GM03348 (cell line): ENCODE measurements at places on chromosomes 2 and 18.

- no peak for DNase-seq
Measured at GRCh38 chr2:218981881-218982585, 3.0 kb downstream of the FEV start.

DNA sequence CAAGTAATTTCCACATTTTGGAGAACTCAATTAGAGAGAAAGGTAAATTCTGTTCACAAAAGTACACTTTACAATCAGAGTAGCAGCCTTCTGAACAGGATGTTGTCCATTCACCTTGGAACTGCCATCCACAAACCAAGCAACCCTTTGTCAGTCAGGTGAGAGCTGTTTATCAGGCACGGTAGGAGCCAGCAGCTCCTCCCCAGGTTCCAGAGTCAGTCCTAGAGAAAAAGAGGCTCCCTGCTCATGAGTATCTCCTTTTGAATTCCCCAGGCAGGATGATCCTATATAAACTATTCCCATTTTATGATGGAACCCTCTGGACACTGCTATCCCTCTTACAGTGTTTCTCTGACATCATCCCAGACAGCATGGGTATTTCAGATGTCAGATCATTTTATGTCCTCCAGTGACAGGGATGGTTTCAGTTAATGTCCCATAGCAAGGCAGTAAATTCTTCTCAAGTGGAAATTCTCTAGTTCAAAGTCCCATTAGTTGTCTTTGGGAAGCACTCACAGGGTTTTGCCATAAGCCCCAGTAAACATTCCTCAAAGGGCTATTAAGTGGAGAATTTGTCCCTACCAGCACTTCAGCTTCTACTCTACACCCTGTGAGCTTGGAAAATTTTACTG lies 34.5 kb upstream of the CSRNP3 start:
- no peak for DNase-seq

- no peak for DNase-seq
Measured at GRCh38 chr18:31246460-31246859, 71.5 kb upstream of the DSG1 start.

DNA sequence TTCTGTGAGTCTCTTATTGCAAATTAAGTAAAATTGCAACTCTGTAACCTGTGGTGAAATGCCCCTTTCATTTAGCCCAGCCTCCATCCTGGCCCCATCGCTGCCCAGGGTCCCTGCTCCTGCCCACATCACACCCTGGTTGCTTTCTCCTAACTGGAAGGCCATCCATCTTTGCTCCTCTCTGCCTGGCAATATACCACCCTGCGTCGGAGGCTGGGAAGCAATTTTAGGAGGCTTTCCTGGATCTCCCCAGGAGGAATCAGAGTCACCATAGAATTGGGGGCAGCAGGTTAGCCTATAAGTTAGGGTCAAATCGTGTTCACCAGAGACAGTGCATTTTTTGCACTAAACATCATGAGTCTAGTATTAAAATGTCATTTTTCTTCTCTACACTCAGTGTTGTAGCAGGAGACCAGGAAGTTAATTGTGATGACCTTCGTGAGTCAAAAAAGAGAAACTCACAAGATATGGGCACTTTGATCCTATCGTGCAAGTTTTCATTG lies 14.5 kb upstream of the TXNDC2 start:
- DNase-seq, result no peak

- no peak for DNase-seq
Measured at GRCh38 chr2:205780645-205781044, 98.3 kb downstream of the NRP2 start.

GRCh38 chr18:12048010-12048826 lies 45.4 kb upstream of the ANKRD62 start:
- no peak for DNase-seq

DNA sequence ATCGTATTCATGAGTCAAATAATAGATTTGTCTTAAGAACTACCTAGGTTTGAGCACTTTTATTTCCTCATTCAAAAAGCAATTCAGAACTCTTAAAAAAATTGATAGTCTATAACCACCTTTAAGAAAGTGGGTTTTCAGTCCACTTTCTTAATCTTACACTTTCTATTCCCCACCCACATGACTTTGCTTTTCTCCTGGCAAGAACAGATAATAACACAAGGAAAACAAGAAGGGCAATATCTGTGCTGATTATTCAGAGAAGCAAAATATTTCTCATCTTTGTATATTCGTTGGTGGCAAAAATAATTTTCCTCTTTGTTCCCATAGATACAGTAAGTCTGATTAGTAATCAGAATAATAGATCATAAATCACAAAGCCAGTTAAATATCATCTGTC lies 130.6 kb upstream of the DNAJC10 start:
- DNase-seq, result no peak

DNA sequence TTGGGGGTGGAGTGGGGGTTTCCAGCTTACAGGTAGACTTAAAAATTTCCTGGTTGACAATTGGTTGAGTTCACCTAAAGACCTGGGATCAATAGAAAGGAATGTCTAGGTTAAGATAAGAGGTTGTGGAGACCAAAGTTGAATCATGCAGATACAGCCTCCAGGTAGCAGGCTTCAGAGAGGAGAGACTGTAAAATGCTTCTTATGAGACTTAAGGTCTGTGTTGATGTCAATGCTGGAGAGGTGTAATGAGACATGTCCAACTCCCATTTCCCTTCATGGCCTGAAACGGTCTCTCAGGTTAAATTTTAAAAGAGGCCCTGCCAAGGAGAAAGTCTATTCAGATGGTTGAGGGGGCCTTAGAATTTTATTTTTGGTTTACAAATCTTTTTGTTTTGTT lies 38.5 kb upstream of the RND3 start:
- no peak for DNase-seq

DNA sequence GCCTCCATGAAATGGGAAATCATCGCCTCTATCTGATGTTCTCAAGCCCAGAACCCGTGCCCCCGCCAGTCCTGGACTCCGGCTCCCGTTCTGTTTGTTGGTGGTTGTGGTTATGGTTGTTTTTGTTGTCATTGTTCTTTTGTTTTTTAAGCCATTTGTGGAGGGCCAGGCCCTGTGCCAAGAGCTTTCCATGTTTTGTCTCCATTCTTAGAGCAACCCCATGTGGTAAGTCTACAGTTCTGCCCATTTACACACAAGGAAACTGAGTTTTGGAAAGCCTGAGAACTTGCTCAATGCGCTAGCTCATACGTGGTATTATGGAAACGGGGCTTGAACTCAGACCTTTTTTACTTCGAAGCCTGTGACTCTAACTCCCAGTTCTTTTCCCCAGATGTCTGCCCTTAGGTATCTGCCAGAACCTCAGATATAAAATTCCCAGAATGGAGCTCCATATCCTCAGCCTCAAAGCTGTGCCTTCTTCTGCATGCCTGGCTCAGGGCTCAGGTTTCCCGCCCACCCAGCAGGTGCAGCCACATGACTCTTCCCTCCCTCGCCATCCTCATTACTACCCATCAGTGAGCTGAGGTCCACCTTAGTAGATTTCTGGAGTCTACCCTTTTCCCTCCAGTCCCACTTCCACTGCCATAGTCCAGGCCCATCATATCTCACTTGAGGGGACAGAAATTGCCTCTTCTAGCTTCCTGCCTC lies 194.1 kb downstream of the KLHL29 start:
- DNase-seq, result no peak

DNA sequence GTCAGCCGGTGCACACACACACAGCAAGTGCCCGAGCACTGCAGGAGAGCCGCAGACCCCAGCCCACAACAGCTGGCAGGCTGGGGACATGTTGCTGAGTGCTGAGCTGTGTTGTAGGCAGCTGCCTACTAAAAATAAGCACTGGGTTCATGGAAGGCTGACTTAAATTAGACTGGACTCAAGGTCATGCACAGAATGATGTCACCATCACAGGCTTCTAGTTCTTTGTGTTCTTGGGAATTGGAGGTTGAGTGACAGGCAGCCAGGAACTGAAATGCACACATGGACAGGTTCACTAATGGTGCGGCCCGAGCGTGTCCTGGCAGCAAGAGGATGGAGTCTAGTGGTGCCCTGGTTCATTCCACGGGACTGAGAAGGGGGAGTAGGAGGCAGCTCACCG lies 71.3 kb downstream of the VWA3B start:
- no peak for DNase-seq

DNA sequence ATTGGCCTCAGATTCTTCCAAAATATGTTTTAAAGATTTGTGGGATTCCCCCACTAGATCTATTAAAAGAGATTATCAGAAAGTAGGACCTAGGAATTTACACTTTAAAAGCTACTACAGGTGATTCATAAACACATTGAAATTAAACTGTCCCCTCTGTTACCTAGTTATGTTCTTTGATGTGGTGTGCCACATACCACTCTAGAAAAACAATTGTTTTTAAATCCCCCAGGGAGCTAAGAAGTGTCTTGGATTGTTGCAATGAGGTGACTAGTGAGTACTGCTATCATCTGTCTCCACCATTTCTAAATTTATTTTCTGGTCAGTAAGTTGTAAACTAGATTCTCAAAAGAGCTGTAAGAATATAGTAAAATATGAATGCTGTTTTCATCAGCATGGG lies 214.5 kb upstream of the DOK6 start:
- DNase-seq, result no peak

DNA sequence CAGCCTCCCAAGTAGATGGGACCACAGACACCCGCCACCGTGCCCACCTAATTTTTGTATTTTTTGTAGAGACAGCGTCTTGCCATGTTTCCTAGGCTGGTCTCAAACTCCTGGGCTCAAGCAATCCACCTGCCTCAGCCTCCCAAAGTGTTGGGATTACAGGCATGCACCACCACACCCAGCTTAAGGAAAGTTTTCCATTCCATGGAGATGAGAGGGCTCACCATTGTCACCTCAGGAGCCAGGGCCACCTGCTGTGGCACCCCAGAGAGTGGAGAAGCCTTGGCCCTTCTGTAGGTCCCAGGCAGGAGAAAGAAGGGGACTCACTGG lies 4.6 kb downstream of the SLC35F6 start:
- no peak for DNase-seq

DNA sequence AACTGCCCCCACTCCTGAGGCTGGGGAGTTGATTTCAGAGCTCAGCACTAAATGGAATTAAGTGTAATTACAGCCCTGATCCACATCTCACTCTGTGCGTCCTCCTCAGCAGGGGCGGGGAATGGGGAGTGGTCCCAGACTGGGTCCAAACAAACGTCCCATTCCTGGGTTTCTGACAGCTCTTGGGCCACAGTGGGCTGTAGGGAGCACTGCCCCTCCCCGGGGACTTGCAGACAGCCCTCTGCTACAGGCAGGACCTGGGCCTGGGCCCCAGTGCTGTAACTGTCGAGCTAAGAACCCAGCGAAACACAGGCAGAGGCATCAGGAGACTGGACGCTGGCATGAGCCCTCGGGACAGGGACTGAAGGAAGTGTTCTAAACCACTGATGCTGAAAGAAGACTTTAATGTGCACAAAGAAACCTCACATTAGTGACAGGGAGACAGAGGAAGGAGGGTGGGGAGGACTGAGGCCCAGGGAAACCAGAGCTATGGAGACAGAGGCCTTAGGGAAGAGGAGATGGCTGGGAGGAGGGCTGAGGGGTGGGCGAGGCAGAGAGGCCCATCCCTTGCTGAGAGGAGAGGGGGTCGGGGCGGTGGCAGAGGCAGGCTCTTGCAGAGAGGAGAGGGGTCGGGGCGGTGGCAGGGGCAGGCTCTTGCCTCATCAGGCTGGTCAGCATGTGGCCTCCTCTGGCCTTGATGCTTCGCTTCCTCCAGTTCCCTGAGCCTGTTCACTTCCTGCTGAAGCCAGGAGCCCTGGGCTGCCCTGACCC lies 5.8 kb upstream of the SEMA4C start:
- no peak for DNase-seq

DNA sequence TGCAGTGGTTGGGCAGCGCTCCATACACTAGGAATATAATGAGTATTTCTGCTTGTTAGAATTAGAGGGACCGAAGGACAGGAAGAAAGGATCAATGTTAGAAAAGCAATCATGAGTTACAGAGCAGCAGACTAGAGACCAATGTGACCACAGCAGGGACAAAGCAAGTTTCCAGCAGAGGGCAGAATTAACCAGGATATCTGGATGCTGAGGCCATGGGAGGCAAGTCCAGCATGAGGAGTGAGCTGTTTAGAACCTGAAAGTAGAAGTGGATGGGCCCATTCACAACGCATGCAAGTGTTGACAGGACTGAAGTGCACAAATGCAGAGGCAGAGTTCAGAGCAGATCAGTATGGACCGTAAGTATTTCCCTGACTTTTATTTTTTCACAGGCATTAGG lies 910.4 kb upstream of the GYPC start:
- no peak for DNase-seq

GRCh38 chr2:128607440-128607839 lies 288.8 kb upstream of the HS6ST1 start:
- DNase-seq, result no peak

- DNase-seq, result no peak
Measured at GRCh38 chr2:70942396-70943204, 6.9 kb downstream of the ATP6V1B1 start.

- DNase-seq, result no peak
Measured at GRCh38 chr2:158174495-158174894, 72.8 kb downstream of the UPP2 start.

- DNase-seq, result peak; percentile 81
Measured at GRCh38 chr2:7037340-7038333, 120.4 kb downstream of the RNF144A start.

DNA sequence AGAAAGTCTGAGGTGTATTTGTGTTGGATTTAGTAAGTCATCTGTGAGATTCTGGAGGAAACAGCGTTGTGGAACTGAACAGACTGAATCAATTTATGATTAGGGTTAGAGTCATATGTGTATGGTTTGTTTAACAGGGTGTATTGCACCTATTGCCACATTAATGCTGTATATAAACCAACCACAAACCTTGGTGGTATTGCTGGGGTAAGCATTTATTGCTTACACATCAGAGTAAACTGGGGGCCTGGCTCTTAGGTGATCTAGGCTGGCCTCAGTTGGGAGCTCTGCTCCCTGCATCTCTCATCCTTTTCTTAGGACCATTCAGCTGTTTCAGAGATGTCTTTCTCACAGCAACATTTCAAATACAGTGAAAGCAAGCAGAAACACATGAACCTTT lies 59.7 kb upstream of the GRB14 start:
- no peak for DNase-seq

- no peak for DNase-seq
Measured at GRCh38 chr2:240441326-240441992, 6.0 kb downstream of the GPC1 start.

- peak; percentile 69 for DNase-seq
Measured at GRCh38 chr2:18047896-18048657, 169.6 kb downstream of the KCNS3 start.
